ENCODE measurements at places on chromosomes 12 and 14. TPM values are rescaled to one million over a fixed set of nuclear protein-coding genes. Genes with fewer than 3 reads are reported as not detected.

SDR9C7 gene
- not detected for total RNA-seq

FKBP3 gene
- total RNA-seq: 63.7 TPM

PUS1 gene
- total RNA-seq: 10.7 TPM

SLC2A14 gene
- 6.1 TPM for total RNA-seq

P2RX2 gene
- not detected for total RNA-seq

SNRPF gene
- 10.9 TPM for total RNA-seq

LGALS3 gene
- 534 TPM for total RNA-seq

FIGNL2 gene
- 2.1 TPM for total RNA-seq

GPR137C gene
- total RNA-seq: 2.5 TPM

P2RX7 gene
- 0.90 TPM for total RNA-seq

SLC7A7 gene
- 337 TPM for total RNA-seq

KTN1 gene
- 150 TPM for total RNA-seq

TAS2R46 gene
- 2.9 TPM for total RNA-seq

KDM5A gene
- 43.6 TPM for total RNA-seq

GPR132 gene
- total RNA-seq: 0.24 TPM

ZNF740 gene
- total RNA-seq: 23.2 TPM
